Right cardiac atrium (tissue), 5 donors: ENCODE measurements at places on chromosomes 1 and 21. TPM values are rescaled to one million over a fixed set of nuclear protein-coding genes. Genes with fewer than 3 reads are reported as not detected.

Gene MX2
- polyA plus RNA-seq, result 6.2 TPM

Gene CYP4A22
- not detected for polyA plus RNA-seq

Gene MAP1LC3C
- polyA plus RNA-seq, result 0.25 TPM

Gene PTPN7
- 0.29 TPM for polyA plus RNA-seq

Gene TP73
- 0.07 TPM for polyA plus RNA-seq

Gene ARTN
- polyA plus RNA-seq, result 0.34 TPM

Gene OR10T2
- polyA plus RNA-seq, result not detected

Gene CHIA
- polyA plus RNA-seq, result 0.09 TPM

Gene ASB17
- not detected for polyA plus RNA-seq

Gene MPL
- polyA plus RNA-seq, result 0.18 TPM

Gene CBR1
- 31.8 TPM for polyA plus RNA-seq

Gene PGLYRP4
- not detected for polyA plus RNA-seq

Gene FCRL6
- 0.11 TPM for polyA plus RNA-seq

Gene SPATA1
- polyA plus RNA-seq, result 0.57 TPM

Gene PLCH2
- polyA plus RNA-seq, result 0.16 TPM

Gene SYT14
- under 0.01 TPM for polyA plus RNA-seq

Gene BEND5
- polyA plus RNA-seq, result 3.8 TPM

Gene GPA33
- polyA plus RNA-seq, result 0.36 TPM

Gene HUNK
- polyA plus RNA-seq, result 0.07 TPM
